ENCODE measurements at places on chromosomes 3 and 15.

GRCh38 chr3:37546876-37547275 lies 314.8 kb upstream of the CTDSPL start:
- no peak for DNase-seq

DNA sequence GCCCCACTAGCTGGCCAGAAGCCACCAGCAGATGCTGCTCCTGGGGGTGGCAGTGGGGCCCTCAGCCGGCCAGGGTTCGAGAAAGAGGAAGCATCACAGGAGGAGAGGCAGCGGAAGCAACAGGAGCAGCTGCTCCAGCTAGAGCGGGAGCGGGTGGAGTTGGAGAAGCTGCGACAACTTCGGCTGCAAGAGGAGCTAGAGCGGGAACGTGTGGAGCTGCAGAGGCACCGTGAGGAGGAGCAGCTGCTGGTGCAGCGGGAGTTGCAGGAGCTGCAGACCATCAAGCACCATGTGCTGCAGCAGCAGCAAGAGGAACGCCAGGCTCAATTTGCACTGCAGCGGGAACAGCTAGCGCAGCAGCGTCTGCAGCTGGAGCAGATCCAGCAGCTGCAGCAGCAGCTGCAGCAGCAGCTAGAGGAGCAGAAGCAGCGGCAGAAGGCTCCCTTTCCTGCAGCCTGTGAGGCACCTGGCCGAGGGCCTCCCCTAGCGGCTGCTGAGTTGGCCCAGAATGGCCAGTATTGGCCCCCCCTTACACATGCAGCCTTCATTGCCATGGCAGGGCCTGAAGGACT lies 17.5 kb upstream of the APEH start:
- no peak for DNase-seq

- DNase-seq = no peak
These were observed 6.8 kb downstream of the PRRT3 start for GRCh38 chr3:9945358-9945757.

GRCh38 chr3:128367761-128368160 lies 98.9 kb downstream of the DNAJB8 start:
- no peak for DNase-seq

GRCh38 chr3:11641316-11641682 lies 2.4 kb downstream of the VGLL4 start:
- DNase-seq = no peak

- no peak for DNase-seq
These were observed 278.1 kb upstream of the P2RY1 start for GRCh38 chr3:152556731-152557254.

DNA sequence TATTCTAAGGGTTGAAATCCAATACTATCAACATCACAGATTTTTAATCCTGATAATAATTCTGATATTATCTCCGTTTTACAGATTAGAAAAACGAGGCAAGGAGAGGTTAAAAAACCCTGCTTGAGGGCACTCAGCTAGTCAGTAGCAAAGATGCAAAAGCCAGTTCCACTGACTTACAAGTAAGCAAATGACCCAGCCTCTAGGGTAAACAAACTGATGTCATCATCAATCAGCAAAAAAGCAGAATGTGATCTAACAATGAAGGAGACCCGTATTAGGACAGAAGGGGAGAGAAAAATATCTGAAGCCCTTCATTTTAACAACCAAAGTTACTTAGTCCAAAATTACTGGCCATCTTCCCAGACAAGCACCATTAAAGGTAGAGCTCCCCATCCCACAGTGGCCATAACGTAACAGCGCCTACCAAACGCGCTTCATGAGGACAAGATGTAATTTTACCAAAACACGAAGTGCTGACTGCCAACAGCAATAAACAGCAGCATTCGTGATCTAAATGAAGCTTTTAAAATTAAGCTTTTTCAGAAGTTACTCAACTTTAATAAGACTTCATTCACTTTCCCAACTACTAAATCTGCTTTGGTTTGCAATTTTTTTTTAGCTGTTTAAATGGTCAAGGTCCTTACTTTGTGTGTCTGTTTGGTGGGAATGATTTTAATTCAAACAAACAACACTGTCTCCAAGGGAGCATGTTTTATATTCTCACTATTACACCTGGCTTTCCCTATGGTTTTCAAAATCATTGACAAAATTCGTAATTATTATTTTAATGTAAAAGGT lies 176.6 kb downstream of the OSBPL10 start:
- DNase-seq = no peak

DNA sequence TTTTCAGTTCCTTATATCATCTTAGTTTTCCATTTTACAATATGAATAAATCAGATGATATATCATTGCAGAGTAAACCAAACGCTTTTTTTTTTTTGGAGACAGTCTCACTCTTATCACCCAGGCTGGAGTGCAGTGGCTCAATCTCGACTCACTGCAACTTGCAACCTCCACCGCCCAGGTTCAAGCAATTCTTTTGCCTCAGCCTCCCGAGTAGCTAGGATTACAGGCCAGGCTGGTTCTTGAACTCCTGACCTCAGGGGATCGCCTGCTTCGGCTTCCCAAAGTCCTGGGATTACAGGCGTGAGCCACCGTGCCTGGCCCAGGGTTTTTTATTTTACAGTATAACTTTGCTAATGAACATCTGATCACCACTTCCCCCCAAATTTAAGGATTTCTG lies 5.9 kb upstream of the EBLN2 start:
- no peak for DNase-seq

- DNase-seq = no peak
These were observed 51.8 kb downstream of the SLC12A8 start for GRCh38 chr3:125160606-125161371.

- DNase-seq = no peak
These were observed 725 bp downstream of the SRP14 start for GRCh38 chr15:40038275-40038637.

- DNase-seq = no peak
These were observed 89.4 kb upstream of the ACKR4 start for GRCh38 chr3:132507657-132508056.

DNA sequence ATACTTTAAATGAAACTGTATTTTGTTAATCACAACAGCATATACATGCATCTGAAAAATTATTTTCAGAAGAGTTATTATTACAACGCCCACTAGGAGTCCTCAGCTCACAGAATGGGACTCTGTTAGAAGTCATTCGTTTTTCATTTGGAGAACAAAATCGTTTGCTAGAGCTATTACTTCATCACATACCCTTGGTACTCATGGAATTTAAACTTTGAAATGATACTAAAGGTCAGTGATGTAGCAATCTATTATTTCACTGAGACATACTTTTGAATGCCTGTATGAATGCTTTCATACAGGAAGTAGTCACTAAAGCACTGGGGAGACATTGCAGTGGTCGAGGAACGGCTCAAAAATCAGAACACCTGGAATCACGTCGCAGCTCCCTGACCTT lies 198.1 kb downstream of the MBNL1 start:
- DNase-seq = no peak

DNA sequence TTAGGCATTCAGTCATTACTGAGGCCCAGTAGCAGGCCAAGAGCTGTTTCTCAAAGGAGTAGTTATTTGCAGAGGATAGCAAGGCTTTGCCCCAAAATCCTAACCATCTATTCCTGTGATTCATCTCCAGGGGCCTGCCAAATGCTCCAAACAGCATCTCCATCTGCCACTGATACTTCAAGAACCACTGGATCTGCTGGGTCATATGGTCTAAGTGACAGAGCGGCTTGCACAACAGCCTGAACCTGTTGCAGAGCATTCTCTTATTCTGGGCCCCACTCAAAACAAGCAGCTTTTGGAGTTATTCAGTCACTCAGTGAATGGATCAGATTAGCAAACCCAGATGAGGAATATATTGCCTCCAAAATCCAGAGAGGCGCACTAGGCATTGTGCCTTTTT lies 68.8 kb upstream of the ALDH1A3 start:
- DNase-seq = no peak

DNA sequence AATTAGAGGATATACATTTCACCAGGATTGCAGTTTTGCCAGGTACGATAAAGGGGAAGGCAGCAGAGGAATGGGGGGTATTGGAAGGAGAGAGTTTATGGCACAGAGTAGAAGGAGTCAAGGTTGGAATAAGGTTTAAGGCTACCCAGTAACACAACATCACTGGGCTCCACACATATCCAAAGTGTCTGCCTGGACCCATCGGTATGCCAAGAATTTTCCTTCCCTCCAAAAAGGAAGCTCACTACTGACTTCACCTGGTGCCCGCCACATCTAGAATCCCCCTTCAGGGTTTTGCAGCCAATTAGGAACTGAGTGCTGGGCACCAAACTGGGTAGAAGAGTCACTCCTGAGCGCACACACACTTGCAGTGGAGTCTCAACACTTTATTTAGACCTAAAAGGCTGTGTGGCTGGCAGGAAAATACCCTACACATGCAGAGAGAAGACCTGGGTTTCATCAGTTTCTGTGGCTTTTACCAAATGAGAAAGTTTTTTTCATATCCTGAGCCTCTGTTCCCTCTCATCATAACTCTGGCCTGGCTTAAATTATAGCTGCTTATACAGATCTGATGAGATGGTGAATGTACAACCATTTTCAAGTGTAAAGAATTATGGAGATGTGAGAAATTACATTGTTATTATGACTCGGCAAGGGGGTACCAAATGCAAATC lies 190.8 kb upstream of the LPP start:
- DNase-seq = no peak

DNA sequence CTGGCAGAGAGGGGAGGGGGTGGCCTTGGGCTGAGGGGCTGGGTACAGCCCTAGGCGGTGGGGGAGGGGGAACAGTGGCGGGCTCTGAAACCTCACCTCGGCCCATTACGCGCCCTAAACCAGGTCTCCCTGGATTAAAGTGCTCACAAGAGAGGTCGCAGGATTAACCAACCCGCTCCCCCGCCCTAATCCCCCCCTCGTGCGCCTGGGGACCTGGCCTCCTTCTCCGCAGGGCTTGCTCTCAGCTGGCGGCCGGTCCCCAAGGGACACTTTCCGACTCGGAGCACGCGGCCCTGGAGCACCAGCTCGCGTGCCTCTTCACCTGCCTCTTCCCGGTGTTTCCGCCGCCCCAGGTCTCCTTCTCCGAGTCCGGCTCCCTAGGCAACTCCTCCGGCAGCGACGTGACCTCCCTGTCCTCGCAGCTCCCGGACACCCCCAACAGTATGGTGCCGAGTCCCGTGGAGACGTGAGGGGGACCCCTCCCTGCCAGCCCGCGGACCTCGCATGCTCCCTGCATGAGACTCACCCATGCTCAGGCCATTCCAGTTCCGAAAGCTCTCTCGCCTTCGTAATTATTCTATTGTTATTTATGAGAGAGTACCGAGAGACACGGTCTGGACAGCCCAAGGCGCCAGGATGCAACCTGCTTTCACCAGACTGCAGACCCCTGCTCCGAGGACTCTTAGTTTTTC lies 4.9 kb downstream of the ISL2 start:
- DNase-seq = no peak

DNA sequence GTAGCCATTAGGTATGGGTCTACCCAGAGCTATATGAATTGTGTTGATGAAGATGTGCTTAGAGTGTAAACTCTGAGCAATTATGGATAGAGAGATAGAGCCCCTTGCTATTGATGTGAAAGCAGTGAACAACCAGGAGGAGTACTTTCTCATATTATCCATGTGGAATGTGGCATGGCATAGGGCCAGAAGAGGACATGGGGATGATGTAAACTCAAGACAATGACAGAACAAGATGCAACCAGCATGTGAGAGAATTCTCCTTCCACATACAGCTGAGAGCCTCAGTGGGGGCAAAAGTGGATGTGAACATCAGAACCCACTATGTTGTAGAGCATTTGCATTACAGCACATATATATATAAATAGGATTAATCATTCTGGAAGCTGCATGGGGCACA lies 36.4 kb upstream of the BNC1 start:
- no peak for DNase-seq

GRCh38 chr15:98787936-98788757 lies 139.8 kb downstream of the IGF1R start:
- no peak for DNase-seq

- no peak for DNase-seq
These were observed 18.2 kb upstream of the ADCY5 start for GRCh38 chr3:123467046-123467445.

GRCh38 chr15:42384597-42384996 lies 25.3 kb downstream of the CAPN3 start:
- DNase-seq = no peak

DNA sequence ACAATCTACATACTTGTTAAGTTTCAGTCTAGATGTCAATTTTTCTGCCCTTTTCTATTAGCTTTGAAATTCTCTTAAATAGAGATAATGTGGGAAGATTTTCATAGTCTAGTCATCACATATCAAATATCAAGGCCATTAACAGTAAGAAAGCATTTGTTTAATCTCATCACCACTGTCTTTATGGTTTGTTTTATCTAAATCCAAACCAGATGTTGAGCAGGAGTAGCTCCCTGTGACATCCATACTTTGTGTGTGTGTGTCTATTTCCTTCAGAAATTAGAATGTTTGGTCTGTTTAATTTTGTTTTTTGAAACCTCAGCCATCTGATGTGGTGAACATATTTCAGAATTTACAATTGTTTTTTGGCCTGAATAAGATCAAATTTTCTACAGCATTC lies 23.1 kb upstream of the GOLGA8B start:
- DNase-seq = no peak

Measured in activated CD4-positive, alpha-beta T cell treated with anti-CD3 and anti-CD28 coated beads for 1 hour (primary cell).